Activated CD4-positive, alpha-beta T cell treated with anti-CD3 and anti-CD28 coated beads for 24 hours (primary cell): ENCODE measurements at places on chromosomes 12 and 14.
A peak's percentile ranks its signal among the peaks of the same experiment; 100 is the strongest.

DNA sequence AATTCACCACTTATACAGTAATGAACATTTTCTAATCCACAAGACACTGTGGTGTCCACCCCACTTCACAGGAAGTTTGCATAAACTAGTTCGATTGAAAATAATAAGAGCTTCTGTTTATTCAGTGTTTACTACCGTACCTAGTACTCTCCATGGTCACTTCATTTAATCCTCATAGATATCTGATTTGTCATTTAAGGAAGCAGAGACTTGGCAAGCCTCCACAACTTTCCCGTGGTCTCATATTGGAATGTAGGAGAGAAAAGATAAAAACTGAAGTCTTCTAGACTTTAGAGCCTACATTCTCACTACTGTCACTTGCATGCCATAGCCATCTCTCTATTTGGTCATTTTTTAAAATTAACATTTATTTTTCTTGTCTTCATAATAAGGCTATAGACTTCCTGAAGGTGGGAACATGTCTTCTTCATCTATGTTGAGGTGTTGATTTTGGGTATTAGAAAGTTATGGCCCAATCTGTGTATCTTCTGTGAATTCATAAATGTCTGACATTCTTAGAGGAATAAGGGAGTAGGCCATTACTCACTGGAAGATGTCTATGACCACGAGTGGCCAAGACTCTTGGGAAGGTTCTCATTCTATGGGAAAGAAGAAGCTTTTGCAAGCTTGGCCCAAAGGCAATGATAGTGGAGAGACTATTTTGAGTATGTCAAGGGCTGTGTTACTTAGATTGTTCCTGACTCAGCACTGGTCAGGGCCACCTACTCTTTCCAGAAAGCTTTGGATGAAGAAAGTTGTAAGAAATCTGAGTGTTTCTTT, 423.7 kb downstream of the LRIG3 start:
- DNase-seq: no peak

DNA sequence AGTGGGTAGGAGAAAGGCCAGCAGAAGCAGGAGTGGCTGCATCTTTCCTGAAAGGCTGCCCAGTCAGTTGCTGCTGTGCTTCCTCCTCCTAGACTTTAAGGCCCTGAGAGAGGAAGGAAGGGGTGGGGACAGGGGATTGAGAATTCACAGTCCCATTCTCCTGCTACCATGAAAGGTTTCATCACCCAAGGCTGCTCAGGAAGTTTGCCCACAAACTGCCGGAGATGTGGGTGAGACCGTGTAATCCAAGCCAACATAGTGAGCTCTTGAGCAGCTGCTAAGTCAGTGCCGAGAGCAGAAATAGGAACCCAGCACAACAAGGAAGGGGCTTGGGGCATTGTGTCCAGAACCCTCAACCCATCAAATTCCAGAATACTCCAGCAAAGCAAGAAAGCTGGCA, at the start of gene CTSG:
CTSG (minus strand) TSS at position 69 of the 400 bp plus-strand sequence; CDS start at position 42, 27 bp downstream.
- no peak for DNase-seq

GRCh38 chr12:110287986-110288385, 6.9 kb downstream of the ATP2A2 start:
- DNase-seq: no peak

DNA sequence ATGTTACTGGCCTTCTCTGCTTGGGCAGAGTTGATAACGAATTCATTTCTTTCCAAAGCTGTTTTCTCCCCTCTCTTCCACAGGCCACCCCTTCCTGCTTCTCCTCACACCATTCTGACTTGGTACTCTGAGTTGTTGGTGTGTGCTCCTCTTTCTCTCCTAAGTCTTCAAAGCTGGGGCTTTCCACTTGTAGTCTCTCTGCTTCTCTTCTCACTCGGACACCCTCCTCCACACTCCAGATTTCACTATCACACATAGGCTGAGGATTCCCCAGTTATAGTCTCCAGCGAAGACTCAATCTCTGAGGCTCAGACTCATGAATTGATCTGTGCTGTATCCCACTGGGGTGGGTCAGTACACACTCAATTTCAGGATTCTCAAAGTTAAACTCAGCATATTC, 201.0 kb downstream of the SSPN start:
- no peak for DNase-seq

- no peak for DNase-seq
Measured at GRCh38 chr12:26150736-26151450, 26.1 kb upstream of the BHLHE41 start.

DNA sequence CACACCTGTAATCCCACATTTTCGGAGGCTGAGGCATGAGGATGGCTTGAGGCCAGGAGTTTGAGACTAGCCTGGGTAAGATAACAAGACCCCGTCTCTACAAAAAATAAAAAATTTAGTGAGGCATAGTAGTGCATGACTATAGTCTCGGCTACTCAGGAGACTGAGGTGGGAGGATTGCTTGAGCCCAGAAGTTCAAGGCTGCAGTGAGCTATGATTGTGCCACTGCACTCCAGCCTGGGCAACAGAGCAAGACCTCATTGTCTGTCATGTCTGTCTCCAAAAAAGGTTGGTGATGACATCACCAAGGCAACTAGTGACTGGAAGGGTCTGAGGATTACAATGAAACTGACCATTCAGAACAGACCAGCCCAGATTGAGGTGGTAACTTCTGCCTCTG, 83.5 kb upstream of the COCH start:
- DNase-seq: no peak

DNA sequence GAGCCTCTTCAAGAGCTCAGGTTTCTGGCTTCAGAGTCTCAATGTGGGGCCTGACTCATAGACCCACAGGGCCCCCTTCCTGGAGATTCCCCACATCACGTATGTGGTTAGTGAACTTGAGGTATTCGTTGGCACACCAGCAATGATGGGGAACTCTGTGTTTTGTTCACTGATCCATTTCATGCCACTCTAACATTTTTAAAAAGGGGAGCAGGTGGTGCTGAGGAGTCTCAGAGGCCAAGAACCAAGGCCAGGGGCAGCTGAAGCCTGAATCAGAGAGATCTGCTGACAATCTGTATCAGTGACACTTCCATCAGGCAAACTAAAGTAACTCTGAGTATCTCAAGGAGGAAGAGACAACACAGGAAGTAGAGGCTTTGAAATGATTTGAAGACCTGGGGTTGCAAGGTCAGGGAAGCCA, 323.4 kb downstream of the VRK1 start:
- peak; percentile 30 for DNase-seq

DNA sequence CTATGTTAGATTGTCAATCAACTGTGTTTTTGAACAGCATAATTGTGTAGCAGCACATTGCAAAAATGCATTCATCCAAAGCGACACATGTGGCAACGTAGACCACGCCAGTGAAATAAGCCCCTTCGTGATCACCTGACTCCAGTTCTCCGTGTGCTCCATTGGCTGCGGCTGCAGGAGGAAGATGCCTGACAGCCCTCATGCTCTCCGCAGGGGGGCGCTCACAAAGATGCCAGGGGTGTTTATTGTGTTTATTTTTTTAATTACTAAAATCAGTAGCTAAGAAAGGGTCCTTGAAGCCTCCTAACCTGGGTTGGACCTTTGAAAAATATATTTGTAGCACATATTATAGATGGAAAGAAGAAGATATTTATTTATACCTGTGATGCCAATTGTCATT, 116.3 kb downstream of the SLC15A4 start:
- DNase-seq: no peak

- DNase-seq: no peak
Measured at GRCh38 chr14:58752771-58753201, 115.0 kb downstream of the DACT1 start.

GRCh38 chr12:128920468-128920867, 67.2 kb downstream of the GLT1D1 start:
- DNase-seq: no peak
